Stimulated activated naive CD4-positive, alpha-beta T cell treated with Interleukin-2 at 50 U/mL for 16 hours (primary cell): ENCODE measurements at places on chromosomes 7 and 10.

GRCh38 chr10:17003151-17003550 is 126.5 kb downstream of the CUBN start:
- peak; percentile 53 for DNase-seq

DNA sequence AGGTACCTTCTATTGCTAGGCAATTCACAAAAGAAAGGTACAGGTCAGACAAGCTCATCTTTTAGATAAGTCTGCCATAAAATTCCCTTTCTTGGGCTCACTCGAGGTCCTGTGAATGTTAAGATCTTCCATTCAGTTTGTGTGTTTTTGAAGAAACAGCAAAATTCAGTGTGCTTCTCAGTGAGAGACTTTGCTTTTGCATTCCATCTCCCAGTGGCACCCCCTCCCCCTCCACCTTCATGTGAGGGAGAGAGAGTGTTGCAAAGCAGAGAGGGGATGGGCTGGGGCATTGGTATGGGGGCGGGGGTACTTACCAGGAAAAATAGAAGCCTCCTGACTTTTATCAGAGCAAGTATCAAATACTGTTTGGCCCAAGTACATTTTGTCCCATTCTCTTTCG is 3.8 kb upstream of the TECTB start:
- no peak for DNase-seq

GRCh38 chr10:112785089-112785488 is 165.0 kb upstream of the TCF7L2 start:
- DNase-seq = no peak

GRCh38 chr10:115141254-115141653 is 48.1 kb downstream of the ATRNL1 start:
- no peak for DNase-seq

DNA sequence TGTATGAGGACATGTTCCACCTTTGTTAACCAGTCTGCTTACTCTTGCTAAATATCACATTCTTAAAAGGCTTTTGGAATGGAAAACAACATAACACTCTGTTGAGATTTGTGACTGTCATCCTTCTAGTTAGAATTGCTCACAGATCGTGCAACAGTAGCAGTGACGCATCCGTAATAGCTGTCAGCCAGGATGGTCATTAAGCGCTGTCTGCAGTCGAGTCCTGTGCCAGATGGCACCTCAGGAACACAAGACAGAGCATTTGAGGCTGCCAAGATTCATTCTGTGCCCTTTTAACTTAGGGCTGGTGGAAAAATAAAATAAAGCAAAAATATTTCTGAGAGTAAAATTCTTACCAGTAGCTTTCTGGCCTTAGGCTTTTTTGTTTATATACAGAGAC is 348.6 kb downstream of the ANKRD7 start:
- DNase-seq = no peak

DNA sequence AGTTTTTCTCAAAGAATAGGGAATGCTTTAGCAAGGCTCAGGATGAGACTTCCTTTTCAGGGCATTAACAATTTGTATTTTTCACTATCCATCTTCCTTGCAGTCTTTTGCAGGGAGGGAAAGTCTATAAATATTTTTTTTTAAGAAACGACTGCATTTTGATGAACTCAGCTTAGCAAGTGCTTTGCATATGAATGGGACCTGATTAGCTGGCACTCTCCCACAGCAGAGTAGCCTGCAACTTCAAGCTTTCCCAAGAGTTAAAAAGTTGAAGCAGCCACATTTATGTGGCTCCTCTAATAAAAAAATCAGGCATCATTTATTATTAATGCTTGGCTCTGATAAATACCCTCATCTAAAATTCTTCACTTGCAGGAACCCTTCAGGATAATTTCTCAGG is 134.0 kb downstream of the GRID1 start:
- DNase-seq = no peak

GRCh38 chr10:953836-954235 is 22.3 kb upstream of the LARP4B start:
- DNase-seq = no peak

GRCh38 chr10:42475168-42476098 is 162.9 kb downstream of the ZNF33B start:
- no peak for DNase-seq

- no peak for DNase-seq
Observed at GRCh38 chr10:44253769-44254462, 131.0 kb downstream of the CXCL12 start.

DNA sequence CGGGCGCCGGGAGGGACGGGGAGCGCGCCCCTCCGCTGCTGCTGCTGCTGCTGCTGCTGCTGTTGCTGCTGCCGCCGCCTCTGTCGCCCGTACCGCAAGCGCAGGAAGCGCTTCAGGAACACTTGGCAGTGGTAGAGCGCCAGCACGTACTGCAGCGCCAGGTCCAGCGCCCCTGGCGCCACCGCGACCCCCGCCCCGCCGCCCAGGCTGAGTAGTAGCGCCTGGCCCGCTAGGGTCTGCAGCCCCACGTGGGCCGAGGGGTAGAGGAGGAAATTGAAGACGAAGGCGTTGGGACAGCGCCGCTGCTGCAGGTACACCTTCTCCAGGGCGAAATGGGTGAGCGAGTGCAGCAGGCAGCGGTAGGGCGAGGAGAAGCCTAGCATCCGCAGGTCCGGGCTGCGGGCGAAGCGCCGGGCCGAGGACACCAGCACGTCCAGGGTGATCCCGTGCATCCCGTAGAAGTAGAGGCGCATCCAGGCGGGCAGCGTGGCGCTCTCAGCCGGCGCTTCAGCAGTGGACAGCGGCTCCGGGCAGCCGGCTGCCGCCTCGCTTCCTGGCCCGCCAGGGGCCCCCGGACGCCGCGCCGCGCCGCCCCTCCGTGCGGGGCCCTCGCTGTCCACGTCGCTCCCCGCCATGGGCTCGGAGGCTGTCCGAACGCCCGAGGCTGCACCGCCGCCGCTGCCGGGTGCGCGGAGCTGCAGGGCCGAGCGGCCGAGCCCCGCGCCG is at the start of gene TMEM229A:
Gene TMEM229A, minus strand, starts transcription at position 699 of the 726 bp plus-strand sequence. Its CDS starts 64 bp downstream, at position 635.
- DNase-seq = no peak

- DNase-seq = no peak
Observed at GRCh38 chr10:28060031-28060607, 61.2 kb upstream of the ODAD2 start.

DNA sequence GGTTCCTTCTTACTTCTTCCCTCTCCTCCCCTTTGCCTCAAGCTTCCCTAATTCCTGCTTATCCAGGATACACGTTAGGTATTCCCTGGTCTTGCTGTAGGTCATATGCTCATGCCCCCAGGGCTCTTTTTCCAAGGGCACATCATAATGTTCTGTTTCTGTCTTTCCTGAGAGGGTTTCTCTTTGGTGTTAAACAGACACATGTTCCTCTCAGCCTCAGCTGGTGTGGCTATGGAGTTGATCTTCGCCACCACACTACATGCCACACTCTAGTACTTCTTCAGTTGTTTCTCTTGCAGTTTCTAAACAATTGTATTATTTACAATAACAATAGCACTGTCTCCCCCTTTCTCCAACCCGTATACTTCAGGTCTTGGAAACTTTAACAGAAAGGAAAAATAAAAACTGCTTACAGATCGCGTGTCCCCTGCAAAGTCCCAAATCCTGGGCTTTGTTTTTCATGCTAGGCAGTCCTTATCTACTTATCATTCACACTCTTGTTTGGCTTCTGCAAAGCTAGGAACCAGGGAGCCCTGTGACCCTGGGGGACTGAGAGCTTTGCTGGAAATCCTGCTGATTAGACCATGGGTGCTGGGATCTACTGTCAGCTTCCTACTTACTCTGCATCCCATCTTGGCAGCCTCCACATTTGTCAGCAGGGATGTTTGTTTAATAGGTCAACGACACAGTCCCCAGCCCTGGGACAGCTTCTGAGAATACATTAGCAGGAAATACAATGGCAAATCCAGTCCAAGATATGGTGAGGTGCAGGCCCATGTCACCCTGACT is 193.9 kb upstream of the BMPER start:
- DNase-seq = no peak

DNA sequence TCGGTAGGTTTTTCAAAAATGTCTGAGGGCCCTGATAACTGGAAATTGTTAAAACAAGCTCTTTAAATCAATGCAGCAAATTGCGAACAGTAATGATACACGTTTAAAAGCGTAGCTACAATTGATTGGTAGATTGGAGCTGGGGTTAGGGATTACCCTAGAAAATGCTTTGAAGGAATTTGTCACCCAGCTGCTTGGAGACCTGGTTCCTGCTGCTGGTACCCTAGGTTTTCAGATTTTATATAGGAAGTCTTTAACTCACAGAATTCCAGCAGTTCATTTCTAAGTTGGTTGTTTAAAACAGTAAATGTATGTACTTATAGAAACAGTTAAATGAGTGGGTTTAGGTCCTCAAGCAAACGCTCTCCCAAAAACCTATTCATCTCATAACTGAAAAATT is 1.5 kb downstream of the HECTD2 start:
- no peak for DNase-seq

DNA sequence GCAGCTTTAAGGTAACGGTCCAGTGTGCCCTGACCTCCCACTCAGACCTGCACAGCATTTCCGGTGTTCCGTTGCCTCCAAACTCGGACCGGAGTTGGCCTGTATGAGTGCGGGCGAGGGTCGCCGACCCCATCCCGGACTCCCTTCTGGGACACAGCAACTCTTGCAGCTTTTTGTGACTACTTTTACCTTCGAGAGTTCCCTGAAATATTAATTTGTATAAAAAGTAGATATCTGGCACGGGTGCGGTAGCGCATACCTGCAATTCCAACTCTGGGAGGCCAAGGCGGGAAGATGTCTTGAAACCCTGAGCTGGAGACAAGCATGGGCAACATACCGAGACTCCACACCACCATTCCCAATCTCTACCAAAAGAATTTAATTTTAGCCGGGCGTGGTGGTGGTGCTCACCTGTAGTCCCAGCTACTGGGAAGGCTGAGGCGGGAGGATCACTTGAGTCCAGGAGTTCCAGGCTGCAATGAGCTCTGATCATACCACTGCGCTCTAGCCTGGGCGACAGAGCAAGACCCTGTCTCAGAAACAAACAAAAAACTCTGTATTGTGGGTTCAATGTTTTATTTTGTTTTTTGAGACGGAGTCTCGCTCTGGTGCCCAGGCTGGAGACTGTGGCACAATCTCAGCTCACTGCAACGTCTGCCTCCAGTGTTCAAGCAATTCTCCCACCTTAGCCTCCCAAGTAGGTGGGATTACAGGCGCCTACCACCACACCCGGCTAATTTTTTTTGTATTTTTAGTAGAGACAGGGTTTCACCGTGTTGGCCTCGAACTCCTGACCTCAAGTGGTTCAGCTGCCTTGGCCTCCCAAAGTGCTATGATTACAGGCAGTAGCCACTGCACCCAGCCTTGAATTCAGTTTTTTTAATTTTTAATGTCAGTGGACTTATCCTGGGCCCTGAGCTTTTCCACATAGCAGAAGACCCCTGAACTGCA is 1.1 kb upstream of the PPP1R35 start:
- no peak for DNase-seq

DNA sequence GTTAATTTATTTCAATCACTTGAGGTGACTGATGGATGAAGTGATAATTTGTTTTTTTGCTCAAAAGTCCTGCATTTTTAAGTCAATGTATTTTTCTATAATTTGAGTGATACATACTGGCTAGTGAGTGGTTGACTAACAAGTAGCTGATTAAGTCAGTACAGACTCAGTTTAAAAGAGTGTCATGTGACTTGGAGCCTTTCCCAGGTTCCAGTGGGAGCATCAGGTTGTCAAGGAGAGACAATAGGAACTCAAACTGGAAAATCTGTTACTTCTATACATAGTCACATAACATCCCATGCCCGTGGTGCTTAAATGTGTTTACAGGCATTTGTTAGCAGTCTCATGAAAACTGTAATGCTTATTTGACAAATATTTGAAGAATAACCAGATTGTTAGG is 154.7 kb downstream of the ANK3 start:
- no peak for DNase-seq

GRCh38 chr10:100148353-100149211 is 37.2 kb downstream of the ERLIN1 start:
- peak; percentile 53 for DNase-seq

- DNase-seq = no peak
Observed at GRCh38 chr7:132703742-132704141, 127.5 kb upstream of the PLXNA4 start.

- DNase-seq = no peak
Observed at GRCh38 chr10:111222961-111223360, 146.1 kb downstream of the ADRA2A start.

GRCh38 chr7:33107136-33108066 is 1.8 kb downstream of the RP9 start:
- DNase-seq = no peak

DNA sequence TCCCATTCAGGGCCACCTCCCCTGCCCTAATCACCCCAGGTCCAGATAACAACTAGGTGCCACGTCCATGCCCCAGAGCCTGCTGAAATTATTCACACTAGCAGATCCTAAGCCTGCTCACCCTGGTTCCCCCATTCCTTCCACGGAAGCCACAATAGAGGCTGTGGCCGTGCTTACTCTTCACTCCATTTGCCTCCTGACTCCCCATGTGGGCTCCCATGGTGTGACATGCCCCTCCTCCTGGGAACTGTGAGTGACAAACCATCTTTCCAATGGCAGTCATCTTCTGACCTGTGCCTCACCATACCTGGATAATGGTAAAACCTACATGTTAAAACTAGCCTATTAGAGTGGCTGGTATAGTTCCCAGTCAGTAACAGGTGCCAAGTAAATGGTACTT is 216.2 kb upstream of the PRKCQ start:
- no peak for DNase-seq

DNA sequence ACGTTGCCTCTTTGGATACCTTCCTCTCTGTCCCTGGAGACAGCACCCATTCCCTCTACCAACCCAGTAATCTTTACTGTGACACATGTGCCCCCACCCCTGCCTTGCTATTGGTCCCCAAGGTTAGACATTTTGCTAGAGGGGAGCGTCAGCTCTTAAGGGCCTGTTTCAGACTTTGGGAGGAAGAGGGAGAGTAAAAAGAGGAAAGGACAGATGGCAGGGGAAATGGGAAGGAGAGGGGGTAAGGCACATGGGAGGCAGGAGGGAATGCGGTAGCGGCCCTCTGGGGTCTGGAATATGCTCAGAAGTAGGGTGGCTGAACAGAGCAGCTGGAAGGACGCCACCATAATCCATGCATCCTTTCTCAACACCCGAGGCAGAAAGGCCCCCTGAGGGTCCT is 12.2 kb downstream of the BLNK start:
- DNase-seq = no peak

DNA sequence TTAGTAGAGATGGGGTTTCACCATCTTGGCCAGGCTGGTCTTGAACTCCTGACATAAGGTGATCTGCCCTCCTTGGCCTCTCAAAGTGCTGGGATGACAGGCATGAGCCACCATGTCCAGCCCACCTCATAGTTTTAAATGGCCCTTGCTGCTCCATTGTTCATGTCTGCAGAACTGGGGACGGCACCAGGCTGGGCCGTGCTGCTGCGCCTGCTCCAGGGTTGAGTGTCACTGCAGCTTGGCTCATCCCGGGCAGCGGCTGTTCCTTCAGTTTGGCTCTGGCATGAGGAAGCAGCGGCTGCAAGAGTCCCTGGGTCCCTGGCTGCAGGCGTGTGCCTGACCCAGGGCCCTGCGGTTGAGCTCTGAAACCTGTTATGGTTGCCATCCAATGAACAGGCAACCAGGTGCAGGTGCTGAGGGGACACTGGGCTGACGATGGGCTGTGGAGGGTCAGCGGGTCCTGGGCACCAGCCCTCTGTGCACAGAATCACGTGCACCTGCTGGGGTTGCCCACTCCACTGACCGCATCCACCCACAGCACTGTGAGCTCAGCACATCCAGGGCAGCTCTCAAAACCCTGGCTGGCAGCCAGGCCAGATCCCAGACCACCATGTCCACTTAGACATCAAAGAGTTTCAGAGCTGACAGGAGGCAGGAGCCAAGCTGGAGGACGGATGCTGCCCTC is 70.2 kb upstream of the PPP2R2D start:
- DNase-seq = no peak

GRCh38 chr7:32250003-32250402 is 179.8 kb upstream of the PDE1C start:
- DNase-seq = no peak

GRCh38 chr7:127473409-127473808 is 80.9 kb upstream of the ZNF800 start:
- DNase-seq = no peak
